ENCODE measurements at places on chromosomes 1 and 21.

DNA sequence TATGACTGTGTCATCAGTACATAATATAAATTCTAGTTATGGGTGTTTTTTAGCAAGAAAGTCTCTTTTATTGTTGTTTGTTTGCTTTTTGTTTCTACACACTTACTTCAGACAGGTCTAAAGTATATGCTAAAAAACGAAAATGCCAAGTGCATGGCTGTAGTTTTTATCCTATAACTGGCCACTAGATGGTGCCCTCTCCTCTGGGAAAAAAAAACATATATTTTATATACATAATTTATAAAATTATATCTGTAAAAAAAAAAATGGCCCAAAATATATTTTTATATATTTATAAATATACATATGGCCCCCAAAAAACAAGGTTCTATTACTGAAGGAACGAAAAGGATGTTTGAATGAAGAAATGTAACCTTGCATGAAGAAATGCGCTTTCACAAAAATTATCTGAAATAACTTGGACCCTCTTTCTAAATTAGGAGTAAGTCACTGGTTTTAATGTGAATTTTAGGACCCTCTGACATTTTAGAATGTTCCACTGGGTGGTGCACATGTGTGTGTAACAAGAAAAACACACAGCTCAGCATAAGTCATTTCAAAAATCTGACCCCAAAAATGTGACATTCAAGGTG is 93.5 kb downstream of the TTLL7 start:
- H3K27ac ChIP-seq = no peak overlapping the region
- H3K27me3 ChIP-seq = peaks cover 37% of the 10 kb centered on the region
- no peak overlapping the region for H3K4me3 ChIP-seq
- DNase-seq = no peak

GRCh38 chr1:231626535-231626950 is at the start of gene DISC1:
DISC1 (plus strand) TSS chr1:231626790; CDS start chr1:231626868, 78 bp downstream.
- H3K4me1 ChIP-seq = peaks cover 12% of the 10 kb centered on the region
- peaks cover 3% of the 10 kb centered on the region for H3K36me3 ChIP-seq
- peak; percentile 44 for DNase-seq
- peaks cover 21% of the 10 kb centered on the region for H3K27me3 ChIP-seq
- peak within 1 kb of the TSS; percentile 87 for H3K4me3 ChIP-seq

DNA sequence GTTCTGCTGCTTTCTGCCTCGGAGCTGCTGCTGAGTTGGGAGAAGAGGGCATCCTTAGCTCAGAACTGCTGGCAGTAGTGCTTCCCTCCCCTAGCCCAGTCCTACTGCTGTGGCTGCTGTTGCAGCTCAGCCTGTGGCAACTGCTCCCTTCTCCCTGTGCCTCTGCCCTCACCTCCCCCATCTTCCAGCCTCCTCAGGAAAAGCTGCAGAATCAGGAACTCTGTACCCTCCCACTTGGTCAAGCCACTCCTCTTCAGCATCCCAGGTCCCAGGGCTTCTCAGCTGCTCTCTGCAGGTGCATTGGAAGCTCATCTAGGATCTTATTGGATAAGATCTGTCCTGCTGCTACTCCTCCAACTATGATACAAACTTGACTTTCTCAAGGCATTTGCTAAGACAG is 316.7 kb downstream of the BRINP2 start:
- H3K36me3 ChIP-seq = no peaks in the 10 kb centered on the region
- H3K27ac ChIP-seq = no peak overlapping the region
- no peaks in the 10 kb centered on the region for H3K4me1 ChIP-seq

DNA sequence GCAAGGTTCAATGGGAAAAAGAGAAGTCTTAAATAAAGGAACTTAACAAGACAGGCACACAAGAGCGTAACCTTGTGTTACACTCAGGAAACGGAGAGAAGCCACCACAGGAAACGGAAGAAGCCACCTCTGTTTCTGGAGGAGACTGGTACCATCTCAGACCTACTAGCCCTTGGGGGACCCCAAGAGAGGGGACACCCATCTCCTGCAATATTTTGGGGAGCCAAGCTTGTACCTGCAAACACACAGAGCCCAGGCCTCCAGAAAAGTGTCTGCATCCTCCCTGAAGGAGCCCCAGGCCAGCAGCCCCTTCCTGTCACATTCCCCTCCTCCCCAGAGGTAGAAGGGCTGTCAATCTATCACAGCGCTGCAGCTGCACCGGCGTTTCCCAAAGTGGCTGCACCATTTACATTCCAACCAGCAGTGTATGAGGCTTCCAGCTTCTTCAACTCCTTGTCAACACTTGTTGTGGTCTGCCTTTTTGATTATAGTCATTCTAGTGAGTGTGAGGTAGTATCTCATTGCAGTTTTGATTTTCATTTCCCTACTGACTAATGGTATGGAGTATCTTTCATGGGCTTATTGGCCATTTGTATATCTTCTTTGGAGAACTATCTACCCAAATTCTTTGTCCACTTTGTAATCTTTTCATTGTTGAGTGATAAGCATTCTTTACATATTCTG is 23.0 kb upstream of the PADI1 start:
- no peak overlapping the region for H3K27ac ChIP-seq
- peaks cover 2% of the 10 kb centered on the region for H3K36me3 ChIP-seq
- H3K4me3 ChIP-seq = no peak overlapping the region
- H3K27me3 ChIP-seq = peaks cover 62% of the 10 kb centered on the region
- DNase-seq = no peak

- H3K4me3 ChIP-seq = peak overlapping the region; percentile 90
- no peak for DNase-seq
- no peaks in the 10 kb centered on the region for H3K27me3 ChIP-seq
- peak overlapping the region; percentile 93 for H3K27ac ChIP-seq
- H3K4me1 ChIP-seq = peaks cover 24% of the 10 kb centered on the region
Observed at GRCh38 chr1:201982082-201982622, 296 bp upstream of the RNPEP start.

DNA sequence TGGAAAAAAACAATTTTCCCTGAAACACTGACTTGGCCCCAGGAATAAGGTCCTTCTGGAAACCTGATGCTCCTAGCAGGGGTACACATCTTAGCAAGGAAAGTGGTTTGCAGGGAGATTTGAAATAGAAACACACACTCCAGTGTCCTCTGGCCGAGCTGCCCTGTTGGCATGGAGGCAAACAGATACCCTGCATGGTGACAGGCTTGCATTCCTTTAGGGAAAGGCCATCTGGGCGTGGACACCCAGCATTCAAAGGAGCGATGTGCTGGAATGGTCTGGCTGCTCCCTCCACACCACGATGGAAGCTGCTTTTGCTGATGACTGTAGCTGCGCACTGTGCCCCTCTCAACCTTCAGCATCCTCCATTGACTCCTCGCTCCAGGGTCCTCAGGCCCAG is 41.5 kb upstream of the BCAR3 start:
- no peak overlapping the region for H3K4me3 ChIP-seq
- H3K27ac ChIP-seq = no peak overlapping the region
- H3K36me3 ChIP-seq = no peaks in the 10 kb centered on the region
- H3K27me3 ChIP-seq = no peaks in the 10 kb centered on the region
- DNase-seq = no peak

DNA sequence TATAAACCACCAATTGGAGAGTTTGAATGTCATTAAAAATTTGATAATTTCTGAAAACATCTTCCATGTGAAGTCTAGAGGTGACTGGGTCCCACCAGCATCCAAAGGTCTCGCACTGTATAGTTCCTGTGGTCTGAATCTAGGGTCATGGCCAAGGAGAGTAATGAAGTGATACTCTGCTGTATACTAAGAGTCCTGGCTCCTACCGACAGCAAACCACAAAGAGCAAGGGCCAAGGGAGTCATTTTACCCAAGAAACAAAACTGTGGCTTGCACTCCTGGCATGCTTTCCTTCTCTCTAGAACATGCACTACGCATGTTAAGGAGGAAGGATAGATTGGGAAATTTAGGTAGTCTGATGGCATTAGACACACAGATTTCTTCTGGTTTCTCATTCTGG is 115.6 kb downstream of the BRINP2 start:
- H3K27ac ChIP-seq = no peak overlapping the region
- H3K4me1 ChIP-seq = no peaks in the 10 kb centered on the region
- H3K36me3 ChIP-seq = peaks cover 2% of the 10 kb centered on the region
- no peak overlapping the region for H3K4me3 ChIP-seq
- DNase-seq = no peak
- H3K27me3 ChIP-seq = no peaks in the 10 kb centered on the region

DNA sequence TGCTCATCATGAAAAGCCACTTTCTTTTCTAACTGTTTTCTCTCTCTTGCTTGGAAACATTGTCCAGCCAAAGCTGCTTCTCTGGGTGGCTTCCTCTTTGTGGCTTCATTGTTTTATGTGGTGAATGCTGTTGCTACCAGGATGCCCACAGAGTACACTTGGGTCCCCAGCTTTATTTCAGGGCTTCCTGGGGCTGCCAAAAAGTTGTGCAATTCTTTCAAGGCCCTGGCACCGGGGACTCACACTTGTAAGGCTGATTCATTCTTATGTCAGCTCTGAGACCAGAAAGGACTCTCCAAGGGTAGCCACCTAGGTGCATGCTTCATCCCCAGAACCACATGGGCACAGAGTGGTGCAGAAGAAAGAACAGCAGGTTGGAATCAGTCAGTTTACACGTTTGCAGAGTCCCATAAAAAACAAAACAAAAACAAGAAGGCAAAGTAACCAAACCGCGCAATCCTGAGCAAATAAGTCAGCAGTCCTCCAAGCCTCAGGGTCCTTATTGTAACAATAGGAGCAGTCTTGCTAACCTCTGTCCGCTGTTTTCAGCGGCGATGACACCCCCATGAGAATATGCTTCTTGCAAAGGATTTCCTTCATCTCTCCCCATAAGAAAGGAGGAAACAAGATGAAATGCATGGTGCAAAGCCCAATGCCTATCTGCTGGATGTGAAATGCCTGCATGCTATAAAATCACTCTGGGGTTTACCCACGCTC is 89.9 kb upstream of the SSX2IP start:
- H3K36me3 ChIP-seq = no peaks in the 10 kb centered on the region
- no peak overlapping the region for H3K27ac ChIP-seq
- DNase-seq = no peak
- no peaks in the 10 kb centered on the region for H3K27me3 ChIP-seq
- H3K4me1 ChIP-seq = peaks cover 20% of the 10 kb centered on the region

GRCh38 chr1:32636914-32637645 is 13.3 kb downstream of the ZBTB8OS start:
- peaks cover 25% of the 10 kb centered on the region for H3K36me3 ChIP-seq
- no peak overlapping the region for H3K27ac ChIP-seq
- H3K4me1 ChIP-seq = peaks cover 24% of the 10 kb centered on the region
- H3K4me3 ChIP-seq = no peak overlapping the region
- H3K27me3 ChIP-seq = no peaks in the 10 kb centered on the region

DNA sequence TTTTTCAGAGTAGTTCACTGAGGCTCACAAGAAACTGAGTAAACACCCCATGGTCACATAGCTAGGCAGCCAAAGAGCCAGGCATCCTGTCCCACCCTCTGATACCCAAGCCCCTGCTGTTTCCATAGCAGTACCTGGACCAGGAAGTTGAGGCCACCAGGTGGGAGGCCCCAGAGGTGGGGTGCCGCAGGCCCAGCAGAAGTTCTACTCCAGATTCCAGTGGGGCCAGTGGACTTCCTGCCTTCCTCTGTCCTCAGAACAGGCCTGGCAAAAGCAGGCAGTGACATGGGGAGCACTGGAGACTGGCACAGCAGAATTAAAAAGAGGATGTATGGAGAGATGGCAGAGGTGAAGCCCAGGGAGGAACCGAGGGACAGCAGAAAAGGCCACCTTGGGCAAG is 19.0 kb downstream of the FOXO6 start:
- no peak for DNase-seq
- H3K4me3 ChIP-seq = peak overlapping the region; percentile 73
- peaks cover 2% of the 10 kb centered on the region for H3K36me3 ChIP-seq
- no peak overlapping the region for H3K27ac ChIP-seq
- H3K4me1 ChIP-seq = peaks cover 12% of the 10 kb centered on the region

- no peaks in the 10 kb centered on the region for H3K4me1 ChIP-seq
- H3K36me3 ChIP-seq = no peaks in the 10 kb centered on the region
Observed at GRCh38 chr1:37752583-37753471, 12.1 kb downstream of the EPHA10 start.

GRCh38 chr1:247865416-247865815 is 8.4 kb downstream of the TRIM58 start:
- H3K4me1 ChIP-seq = no peaks in the 10 kb centered on the region
- no peak overlapping the region for H3K27ac ChIP-seq
- H3K36me3 ChIP-seq = no peaks in the 10 kb centered on the region

DNA sequence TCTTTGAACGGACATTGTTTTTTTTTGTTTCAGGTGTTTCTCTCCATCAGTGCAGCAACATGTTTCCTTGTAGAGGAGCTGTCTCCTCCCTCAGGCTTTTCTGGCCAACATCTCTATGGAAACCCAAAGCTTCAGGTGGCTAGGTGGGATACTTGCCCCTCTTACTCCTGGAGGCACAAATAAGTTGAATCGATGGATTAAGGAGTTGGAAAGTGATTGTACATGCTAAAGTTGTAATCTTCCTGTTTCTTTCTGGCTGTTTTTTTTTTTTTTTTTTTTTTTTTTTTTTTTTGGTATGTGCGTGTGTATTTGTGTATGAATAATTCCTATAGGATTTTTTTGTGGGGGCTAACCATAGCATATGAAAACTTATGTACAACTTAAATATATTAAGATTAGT is 10.6 kb downstream of the USP25 start:
- H3K4me3 ChIP-seq = peak overlapping the region; percentile 34
- no peak overlapping the region for H3K27ac ChIP-seq
- no peak for DNase-seq
- no peaks in the 10 kb centered on the region for H3K27me3 ChIP-seq
- H3K36me3 ChIP-seq = peaks cover 11% of the 10 kb centered on the region
- peaks cover 87% of the 10 kb centered on the region for H3K4me1 ChIP-seq

DNA sequence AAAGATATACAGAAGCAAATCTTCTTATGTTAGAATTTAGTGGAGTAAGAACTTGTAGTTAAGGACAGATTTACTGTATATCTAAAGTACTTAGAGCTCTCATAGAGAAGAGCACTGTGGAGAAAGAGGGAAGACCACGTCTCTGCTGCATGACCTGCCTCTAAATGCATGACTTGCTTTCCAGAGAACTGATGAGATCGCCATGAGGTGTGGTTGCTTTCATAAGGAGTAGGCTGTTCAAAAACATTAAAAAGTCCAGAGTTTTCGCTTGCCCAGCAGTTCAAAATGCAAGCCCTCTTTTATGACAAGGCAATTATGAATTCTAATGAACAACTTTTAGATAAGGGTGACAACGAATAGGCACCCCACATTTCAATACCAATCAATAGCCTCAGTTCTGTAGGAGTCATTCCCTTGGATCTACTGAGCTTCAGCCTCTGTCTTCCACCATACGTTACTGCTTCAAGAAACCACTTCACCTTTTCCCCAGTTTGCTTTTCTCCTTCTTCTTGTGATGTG is 24.9 kb downstream of the SLC30A10 start:
- no peaks in the 10 kb centered on the region for H3K36me3 ChIP-seq
- DNase-seq = no peak
- H3K4me3 ChIP-seq = no peak overlapping the region
- H3K27me3 ChIP-seq = peaks cover 44% of the 10 kb centered on the region

- H3K27me3 ChIP-seq = peaks cover 35% of the 10 kb centered on the region
- H3K27ac ChIP-seq = no peak overlapping the region
- no peaks in the 10 kb centered on the region for H3K4me1 ChIP-seq
- DNase-seq = no peak
- H3K4me3 ChIP-seq = no peak overlapping the region
- no peaks in the 10 kb centered on the region for H3K36me3 ChIP-seq
Observed at GRCh38 chr1:34199927-34200326, 23.2 kb downstream of the C1orf94 start.

Measured in central memory CD8-positive, alpha-beta T cell (primary cell).